Activated T-helper 1 cell treated with Interleukin-2 at 50 U/mL for 16 hours (primary cell): ENCODE measurements at places on chromosomes 16 and 17.

GRCh38 chr16:88502371-88502770, 49.3 kb downstream of the ZFPM1 start:
- no peak for DNase-seq

- DNase-seq: no peak
These were observed 9.2 kb downstream of the COL1A1 start for GRCh38 chr17:50192144-50192617.

GRCh38 chr17:20141198-20141972, 132.2 kb downstream of the SPECC1 start:
- DNase-seq: no peak

GRCh38 chr16:72665701-72666100, 382.2 kb downstream of the ZFHX3 start:
- DNase-seq: no peak

- no peak for DNase-seq
These were observed 22.2 kb downstream of the CLTC start for GRCh38 chr17:59641799-59642484.

DNA sequence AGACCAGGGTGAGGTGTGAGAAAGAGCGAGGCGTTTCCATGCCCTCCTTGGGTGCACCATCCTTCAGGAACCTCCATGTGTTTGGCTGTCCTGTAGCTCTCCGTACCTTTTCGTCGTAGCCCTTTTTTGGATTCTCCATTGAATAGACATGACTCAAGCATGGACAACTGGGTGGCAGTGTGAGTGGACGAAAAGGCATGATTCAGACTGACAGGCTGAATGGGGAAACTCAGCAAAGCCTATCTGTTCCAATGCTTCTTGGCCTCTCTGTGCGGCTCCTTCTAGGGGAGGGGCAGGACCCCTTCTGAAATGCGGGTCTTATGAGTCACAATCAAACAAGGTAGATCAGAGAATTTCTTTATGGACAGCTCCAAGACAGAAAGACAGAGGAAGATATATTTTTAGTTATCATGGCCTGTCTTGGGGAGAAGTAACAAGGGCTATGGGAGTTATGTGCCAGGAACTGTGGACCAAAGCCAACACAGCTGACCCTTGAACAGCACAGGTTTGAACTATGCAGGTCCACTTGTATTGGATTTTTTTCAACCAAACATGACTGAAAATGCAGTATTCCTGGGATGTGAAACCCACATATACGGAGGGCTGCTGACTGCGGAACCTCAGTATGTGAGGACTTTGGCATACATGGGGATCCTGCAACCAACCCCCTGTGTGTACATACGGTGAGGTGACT, 22.9 kb downstream of the ADORA2B start:
- no peak for DNase-seq

GRCh38 chr17:5248821-5249479, 14.3 kb upstream of the SCIMP start:
- DNase-seq: no peak

DNA sequence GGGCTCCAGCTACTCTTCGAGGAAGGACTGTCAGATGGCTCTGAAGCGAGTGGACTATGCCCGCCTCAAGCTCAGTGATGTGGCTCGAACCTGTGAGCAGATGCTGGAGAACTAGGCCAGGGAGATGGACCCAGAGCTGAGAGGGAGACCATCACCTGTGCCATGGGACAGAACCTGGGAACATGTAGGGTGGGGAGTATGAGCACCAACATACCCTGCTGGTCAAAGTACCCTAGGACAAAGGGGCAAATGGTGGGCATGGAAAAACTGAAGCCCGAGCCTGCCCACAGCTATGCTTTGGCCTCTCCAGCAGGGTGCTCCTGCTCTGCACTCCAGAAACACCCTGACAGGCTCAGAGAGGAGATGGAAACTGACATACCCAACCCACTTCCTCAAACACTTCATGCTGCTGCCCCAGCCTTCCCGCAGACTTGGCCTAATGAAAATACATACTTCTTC, 1.9 kb downstream of the MED11 start:
- no peak for DNase-seq

DNA sequence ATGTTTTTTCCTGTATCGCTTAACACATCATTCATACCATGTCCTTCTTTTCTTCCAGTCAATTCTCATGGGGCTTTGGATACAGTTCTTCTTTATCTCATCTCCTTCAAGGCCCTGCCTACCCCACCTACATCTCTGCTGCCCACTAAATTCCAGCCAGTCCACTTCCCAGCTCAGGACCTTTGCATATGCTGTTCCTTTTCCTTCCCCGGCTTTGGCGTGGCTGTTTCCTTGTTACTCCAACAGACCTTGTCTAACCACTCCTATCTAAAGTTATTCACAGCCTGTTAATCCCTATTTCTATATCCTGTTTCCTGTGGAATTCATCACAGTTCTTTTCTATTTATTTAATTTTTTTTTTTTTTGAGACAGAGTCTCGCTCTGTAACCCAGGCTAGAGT, 6.6 kb upstream of the STAT3 start:
- no peak for DNase-seq

DNA sequence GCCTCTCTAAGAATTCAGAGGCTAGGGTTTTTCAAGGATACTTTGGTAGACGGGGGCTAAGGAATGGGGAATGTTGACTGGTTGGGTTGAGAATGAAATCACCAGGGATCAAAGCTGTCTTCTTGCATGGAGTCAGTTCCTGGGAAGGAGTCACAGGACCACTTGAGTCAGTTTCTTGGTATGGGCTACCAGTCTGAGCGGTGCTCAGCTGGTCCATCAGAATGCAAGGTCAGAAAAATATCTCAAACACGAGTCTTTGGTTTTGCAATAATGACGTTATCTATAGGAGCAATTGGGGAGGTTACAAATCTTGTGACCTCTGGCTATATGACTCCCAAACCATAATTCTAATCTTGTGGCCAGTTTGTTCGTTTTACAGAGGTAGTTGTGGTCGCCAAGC, 18.4 kb downstream of the CHD9NB start:
- DNase-seq: no peak

GRCh38 chr17:80544655-80545498, at the start of gene RPTOR:
Gene RPTOR, plus strand, starts transcription at chr17:80544838. Its CDS starts 792 bp downstream, at chr17:80545630.
- DNase-seq: peak; percentile 75

- no peak for DNase-seq
These were observed 12.4 kb downstream of the ZFPM1 start for GRCh38 chr16:88465387-88465983.

GRCh38 chr17:27496005-27496404, 39.8 kb downstream of the KSR1 start:
- DNase-seq: no peak

DNA sequence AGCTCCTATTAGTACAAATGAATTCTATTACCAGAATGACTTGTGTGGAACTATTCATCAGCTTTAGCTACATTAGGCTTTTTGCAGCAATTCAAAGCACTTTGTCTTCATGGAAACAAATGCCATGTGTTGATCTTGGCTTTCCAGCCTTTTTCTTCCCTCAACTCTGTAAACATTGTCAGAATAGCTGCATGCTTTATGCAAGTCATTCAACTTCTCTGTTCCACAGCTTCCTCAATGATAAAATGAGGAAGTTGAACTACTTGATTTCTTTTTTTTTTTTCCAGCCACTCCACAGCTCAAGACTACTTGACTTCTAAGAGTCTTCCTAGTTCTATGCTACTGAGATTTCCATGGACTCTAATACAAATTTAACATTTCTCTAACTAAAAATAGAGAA, 41.1 kb downstream of the KIAA0753 start:
- no peak for DNase-seq

DNA sequence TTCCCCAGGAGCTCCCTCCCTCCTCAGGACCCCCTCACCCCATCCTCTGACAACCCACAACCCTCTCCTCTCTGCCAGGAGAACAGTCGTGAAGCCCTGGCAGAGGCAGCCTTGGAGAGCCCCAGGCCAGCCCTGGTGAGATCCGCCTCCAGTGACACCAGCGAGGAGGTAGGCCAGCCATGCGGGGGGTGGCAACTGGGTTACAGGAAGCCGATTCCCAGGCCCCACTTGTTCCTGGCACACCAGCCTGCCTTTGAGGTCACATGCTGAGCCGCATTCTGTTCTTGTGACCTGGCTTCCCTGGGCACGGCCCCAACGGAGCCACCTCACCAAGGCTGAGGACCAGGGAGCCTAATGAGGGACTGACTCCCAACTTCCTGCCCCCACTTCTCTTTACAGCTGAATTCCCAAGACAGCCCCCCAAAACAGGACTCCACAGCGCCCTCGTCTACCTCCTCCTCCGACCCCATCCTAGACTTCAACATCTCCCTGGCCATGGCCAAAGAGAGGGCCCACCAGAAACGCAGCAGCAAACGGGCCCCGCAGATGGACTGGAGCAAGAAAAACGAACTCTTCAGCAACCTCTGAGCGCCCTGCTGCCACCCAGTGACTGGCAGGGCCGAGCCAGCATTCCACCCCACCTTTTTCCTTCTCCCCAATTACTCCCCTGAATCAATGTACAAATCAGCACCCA, 7.9 kb downstream of the NAT9 start:
- no peak for DNase-seq
